Activated naive CD8-positive, alpha-beta T cell treated with anti-CD3 and anti-CD28 coated beads, Interleukin-2, amount 10 ng/mL, durations not matched to agents 7 days and 5 days (primary cell): ENCODE measurements at places on chromosomes 3 and 15. TPM values are rescaled to one million over a fixed set of nuclear protein-coding genes. Genes with fewer than 3 reads are reported as not detected.

DNA sequence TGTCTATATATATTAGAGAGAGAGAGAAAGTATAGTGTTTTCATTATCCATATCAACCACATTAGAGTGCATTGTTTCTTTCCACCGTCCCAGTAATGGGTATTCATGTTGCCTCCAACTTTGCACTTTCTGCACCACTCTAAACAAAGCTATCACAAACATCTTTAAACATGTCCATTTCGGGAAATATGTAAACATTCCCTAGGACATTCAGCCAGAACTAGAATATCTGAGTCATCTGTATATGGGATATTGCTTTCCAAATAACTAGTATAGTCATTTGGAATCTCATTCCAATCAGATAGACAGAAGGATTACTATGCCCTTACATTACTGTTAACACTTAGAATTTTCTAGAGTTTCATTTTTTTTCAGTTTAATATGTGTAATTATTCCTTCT is 914.9 kb upstream of the EPHA6 start:
- H3K27me3 ChIP-seq: no peaks in the 10 kb centered on the region
- no peaks in the 10 kb centered on the region for H3K4me1 ChIP-seq
- DNase-seq: no peak
- no peak overlapping the region for H3K27ac ChIP-seq
- H3K36me3 ChIP-seq: no peaks in the 10 kb centered on the region

- peaks cover 12% of the 10 kb centered on the region for H3K27me3 ChIP-seq
- no peak for DNase-seq
- no peaks in the 10 kb centered on the region for H3K4me1 ChIP-seq
- no peaks in the 10 kb centered on the region for H3K36me3 ChIP-seq
- H3K27ac ChIP-seq: no peak overlapping the region
Measured at GRCh38 chr3:119794971-119795612, 13.2 kb downstream of the NR1I2 start.

- H3K4me1 ChIP-seq: peaks cover 13% of the 10 kb centered on the region
- H3K27ac ChIP-seq: no peak overlapping the region
- DNase-seq: no peak
- peaks cover 47% of the 10 kb centered on the region for H3K27me3 ChIP-seq
- H3K4me3 ChIP-seq: no peak overlapping the region
Measured at GRCh38 chr3:71778353-71778752, 6.6 kb downstream of the PROK2 start.

- H3K4me1 ChIP-seq: peaks cover 6% of the 10 kb centered on the region
- no peaks in the 10 kb centered on the region for H3K36me3 ChIP-seq
- peaks cover 33% of the 10 kb centered on the region for H3K27me3 ChIP-seq
- no peak overlapping the region for H3K4me3 ChIP-seq
- no peak overlapping the region for H3K27ac ChIP-seq
- no peak for DNase-seq
Measured at GRCh38 chr15:44808557-44808956, 72.2 kb downstream of the TRIM69 start.

GRCh38 chr15:99137111-99137546 is 32.2 kb downstream of the SYNM start:
- H3K4me3 ChIP-seq: no peak overlapping the region
- no peaks in the 10 kb centered on the region for H3K36me3 ChIP-seq
- H3K27me3 ChIP-seq: peaks cover 5% of the 10 kb centered on the region
- no peaks in the 10 kb centered on the region for H3K4me1 ChIP-seq

DNA sequence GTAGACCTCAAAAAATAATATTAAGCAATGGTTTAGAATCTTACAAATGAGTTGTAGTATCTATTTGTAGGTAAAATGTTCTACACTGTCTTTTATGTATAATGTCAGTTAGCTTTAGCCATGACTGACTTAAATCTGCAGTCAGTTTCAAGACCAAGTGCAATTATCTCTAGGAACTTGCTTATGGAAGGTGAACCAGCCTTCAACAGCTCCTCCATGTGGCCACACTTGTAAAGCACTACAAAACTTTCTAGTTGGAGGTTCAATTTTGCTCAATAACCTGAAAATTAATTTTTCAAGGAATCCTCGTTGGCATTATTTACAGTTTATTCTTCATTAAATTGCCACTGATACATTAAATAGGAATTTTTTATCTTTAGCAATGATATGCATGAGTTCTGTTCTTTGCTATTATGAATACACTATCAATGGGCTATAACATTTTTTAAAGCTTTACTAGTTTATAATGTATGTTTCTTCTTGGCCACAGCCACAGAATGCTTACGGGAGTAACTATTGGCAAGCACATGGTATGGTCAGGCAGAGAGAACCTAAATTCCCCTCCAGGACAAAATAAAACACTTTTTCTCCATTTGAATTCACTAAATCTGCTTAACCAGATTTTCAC is 315.3 kb upstream of the UBE2E2 start:
- no peak for DNase-seq
- H3K27ac ChIP-seq: no peak overlapping the region
- H3K27me3 ChIP-seq: no peaks in the 10 kb centered on the region
- H3K36me3 ChIP-seq: no peaks in the 10 kb centered on the region
- no peaks in the 10 kb centered on the region for H3K4me1 ChIP-seq

GRCh38 chr3:61903931-61904657 is 342.7 kb downstream of the PTPRG start:
- no peaks in the 10 kb centered on the region for H3K36me3 ChIP-seq
- H3K4me3 ChIP-seq: no peak overlapping the region
- no peak overlapping the region for H3K27ac ChIP-seq
- no peak for DNase-seq
- H3K4me1 ChIP-seq: no peaks in the 10 kb centered on the region
- peaks cover 3% of the 10 kb centered on the region for H3K27me3 ChIP-seq

- no peak overlapping the region for H3K4me3 ChIP-seq
- H3K27me3 ChIP-seq: no peaks in the 10 kb centered on the region
- peaks cover 20% of the 10 kb centered on the region for H3K36me3 ChIP-seq
- H3K4me1 ChIP-seq: peaks cover 46% of the 10 kb centered on the region
- H3K27ac ChIP-seq: no peak overlapping the region
- DNase-seq: no peak
Measured at GRCh38 chr3:188151438-188151837, 2.5 kb upstream of the LPP start.

GRCh38 chr15:68231102-68231818 is 1.7 kb upstream of the CLN6 start:
- H3K4me3 ChIP-seq: peak overlapping the region; percentile 56
- H3K4me1 ChIP-seq: peaks cover 23% of the 10 kb centered on the region
- H3K36me3 ChIP-seq: no peaks in the 10 kb centered on the region
- DNase-seq: no peak
- peaks cover 3% of the 10 kb centered on the region for H3K27me3 ChIP-seq

DNA sequence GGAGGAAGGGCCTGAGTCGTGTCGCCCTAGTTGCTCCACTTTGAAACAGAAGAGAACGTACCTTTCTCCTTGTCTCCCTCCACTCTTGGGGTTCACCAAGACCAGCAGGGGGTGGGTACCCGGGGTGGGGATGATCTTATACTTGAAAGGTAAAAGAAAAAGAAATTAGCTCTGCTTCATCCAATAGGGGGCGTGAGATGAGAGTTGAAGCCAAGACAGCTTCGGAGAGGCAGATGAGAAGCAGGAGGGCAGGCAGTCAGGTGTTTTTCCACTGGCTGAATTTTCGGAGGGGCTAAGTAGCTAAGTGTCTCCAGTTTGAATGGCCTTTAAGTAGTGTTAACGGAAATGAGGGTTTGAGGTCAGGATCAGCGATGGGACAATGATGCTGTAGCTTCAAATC is 100.4 kb downstream of the DGKG start:
- no peaks in the 10 kb centered on the region for H3K36me3 ChIP-seq
- H3K27me3 ChIP-seq: peaks cover 6% of the 10 kb centered on the region

- no peak overlapping the region for H3K27ac ChIP-seq
- no peaks in the 10 kb centered on the region for H3K27me3 ChIP-seq
- H3K4me1 ChIP-seq: peaks cover 4% of the 10 kb centered on the region
- no peak for DNase-seq
Measured at GRCh38 chr3:187896646-187897045, 151.4 kb upstream of the BCL6 start.

DNA sequence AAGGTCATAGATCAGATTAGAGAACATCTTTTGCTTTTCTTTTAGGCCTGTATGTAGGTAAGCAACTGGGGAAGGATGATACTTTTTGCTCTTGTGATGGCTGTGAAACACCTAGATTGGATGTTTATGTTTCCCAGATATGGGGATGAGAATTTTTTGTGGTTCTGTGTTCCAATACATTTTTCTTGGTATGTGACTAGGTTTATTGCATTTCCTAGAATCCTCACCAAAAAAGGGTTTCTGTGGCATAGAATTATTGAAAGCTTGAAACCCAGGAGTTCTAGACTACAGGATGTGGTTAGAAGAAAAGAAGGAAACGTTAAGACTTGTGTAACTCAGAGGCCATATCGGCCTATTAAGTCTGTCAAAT is 25.8 kb downstream of the OXNAD1 start:
- no peak for DNase-seq
- no peaks in the 10 kb centered on the region for H3K27me3 ChIP-seq
- peaks cover 57% of the 10 kb centered on the region for H3K4me1 ChIP-seq

GRCh38 chr3:45670991-45671390 is 18.2 kb upstream of the SACM1L start:
- no peaks in the 10 kb centered on the region for H3K27me3 ChIP-seq
- no peak overlapping the region for H3K27ac ChIP-seq
- H3K4me3 ChIP-seq: no peak overlapping the region
- H3K4me1 ChIP-seq: peaks cover 18% of the 10 kb centered on the region
- H3K36me3 ChIP-seq: peaks cover 41% of the 10 kb centered on the region

DNA sequence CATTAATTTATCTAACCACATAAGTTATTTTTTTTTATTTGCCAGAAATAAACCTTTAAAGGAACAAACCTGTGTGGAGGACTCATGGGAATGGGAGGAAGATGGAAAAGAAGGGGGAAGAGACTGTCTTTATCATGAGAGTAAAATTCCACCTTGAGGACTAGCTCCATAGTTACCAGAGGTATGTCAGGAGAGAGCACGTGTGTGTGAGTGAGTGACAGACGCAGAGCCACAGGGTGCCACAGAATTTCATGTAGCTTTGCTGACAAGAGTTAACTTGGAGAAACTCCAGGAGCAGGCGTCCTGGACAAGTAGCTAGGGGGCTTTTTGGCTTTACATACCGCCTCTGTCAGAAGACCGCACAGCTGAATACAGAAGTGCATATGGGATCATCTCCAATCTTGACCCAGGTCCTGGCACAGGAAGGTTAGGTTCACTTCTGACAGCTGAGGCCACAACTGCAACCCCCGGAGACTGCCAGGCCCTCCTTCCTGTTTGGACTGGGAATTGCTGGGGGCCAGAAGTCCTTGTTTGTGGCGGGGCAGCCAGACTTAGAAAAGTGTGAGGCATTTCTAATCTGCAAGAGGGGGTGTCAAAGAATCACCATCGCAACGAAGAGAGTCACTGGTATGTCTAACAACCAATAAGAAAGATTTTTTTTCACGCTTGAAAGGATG is 197.8 kb upstream of the TPM1 start:
- no peaks in the 10 kb centered on the region for H3K4me1 ChIP-seq
- H3K27me3 ChIP-seq: peaks cover 3% of the 10 kb centered on the region
- no peak overlapping the region for H3K27ac ChIP-seq
- H3K36me3 ChIP-seq: no peaks in the 10 kb centered on the region

- peaks cover 10% of the 10 kb centered on the region for H3K4me1 ChIP-seq
- no peaks in the 10 kb centered on the region for H3K36me3 ChIP-seq
- no peak for DNase-seq
- no peak overlapping the region for H3K4me3 ChIP-seq
Measured at GRCh38 chr15:68581725-68582124, 2.9 kb downstream of the CORO2B start.

DNA sequence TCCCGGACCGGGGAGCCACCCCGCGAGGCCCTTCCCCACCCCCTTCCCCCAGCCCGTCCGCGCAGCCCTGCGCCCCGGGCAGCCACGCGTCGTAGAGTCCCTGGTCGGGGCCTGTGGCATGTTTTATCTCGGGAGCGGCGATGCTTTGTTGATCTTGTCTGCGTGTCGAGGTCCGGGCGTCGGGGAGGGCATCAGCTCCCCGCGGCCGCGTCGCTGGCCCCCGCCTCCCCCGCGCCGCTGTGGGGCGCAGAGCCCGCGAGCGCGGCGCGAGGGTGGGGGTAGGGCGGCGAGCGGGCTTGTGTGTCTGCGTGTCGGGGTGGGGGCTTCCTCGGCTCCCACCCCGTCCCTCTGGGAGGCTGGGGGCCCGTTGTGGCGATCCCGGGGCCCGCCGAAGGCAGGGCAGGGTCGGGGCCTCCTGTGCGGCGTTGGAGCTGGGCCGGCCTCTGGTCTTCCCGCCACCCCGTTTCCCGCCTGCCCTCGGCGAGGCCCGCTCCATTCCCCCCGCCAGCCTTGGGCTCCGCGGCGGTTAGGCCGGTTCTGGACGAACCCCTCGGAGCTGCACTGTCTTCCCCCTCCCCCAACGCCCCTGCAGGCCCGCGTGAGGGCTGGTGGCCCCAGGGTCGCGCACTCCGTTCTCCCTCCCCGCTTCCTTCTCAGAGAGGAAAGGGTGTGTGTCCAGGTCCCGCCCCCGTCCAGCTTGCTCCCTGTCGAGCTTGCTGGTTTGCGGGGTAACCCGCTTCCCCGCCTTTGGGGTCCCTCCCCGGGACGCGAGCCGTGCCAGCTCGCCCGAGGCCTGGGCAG is 695 bp downstream of the GMPS start:
- H3K4me3 ChIP-seq: peak overlapping the region; percentile 100
- H3K4me1 ChIP-seq: peaks cover 19% of the 10 kb centered on the region
- H3K36me3 ChIP-seq: peaks cover 3% of the 10 kb centered on the region
- peaks cover 1% of the 10 kb centered on the region for H3K27me3 ChIP-seq
- peak; percentile 69 for DNase-seq

DNA sequence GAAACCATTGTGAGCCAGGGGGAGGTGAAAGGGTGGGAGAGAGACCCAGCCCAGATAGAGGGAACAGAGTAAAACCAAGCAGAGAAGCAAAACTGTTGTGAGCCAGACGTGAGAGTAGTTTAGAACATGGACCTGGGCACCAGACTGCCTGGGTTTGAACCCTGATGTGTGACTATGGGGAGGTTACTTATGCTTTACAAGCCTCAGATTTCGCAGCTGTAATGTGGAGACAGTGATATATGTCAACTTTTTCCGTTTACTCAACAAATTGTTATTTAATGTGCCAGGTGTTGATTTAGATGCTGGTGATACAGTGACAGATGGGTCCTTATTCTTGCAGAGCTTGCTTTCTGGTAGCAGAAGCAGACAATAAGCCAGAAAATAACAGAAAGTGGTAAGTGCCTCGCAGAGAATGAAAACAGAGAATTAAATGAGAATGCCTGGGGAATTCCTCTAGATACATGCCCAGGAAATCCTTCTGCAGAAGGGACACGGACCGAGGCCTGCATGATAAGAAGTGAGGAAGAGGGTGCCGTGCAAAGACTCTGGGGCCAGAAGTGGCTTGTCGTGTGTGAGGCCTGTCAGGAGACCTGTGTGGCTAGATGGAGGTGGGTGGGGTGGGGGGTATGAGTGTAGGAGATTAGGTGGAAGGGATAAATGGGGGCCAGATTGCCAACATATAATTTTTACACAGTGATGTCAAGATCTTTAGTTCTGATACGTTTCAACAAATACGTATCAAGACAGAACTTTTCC is 15.0 kb downstream of the KAT2B start:
- no peak overlapping the region for H3K27ac ChIP-seq
- H3K36me3 ChIP-seq: peaks cover 23% of the 10 kb centered on the region
- H3K27me3 ChIP-seq: no peaks in the 10 kb centered on the region

- no peaks in the 10 kb centered on the region for H3K4me1 ChIP-seq
- DNase-seq: no peak
- no peaks in the 10 kb centered on the region for H3K27me3 ChIP-seq
Measured at GRCh38 chr3:189195302-189195701, 23.5 kb downstream of the TPRG1 start.

The TGM4 gene
- not detected for total RNA-seq

The ZCWPW2 gene
- total RNA-seq: 0.79 TPM

The IL17RE gene
- 1.1 TPM for total RNA-seq

The ISLR2 gene
- total RNA-seq: not detected

The EPHA6 gene
- not detected for total RNA-seq

The SPINK8 gene
- total RNA-seq: not detected

The BFSP2 gene
- total RNA-seq: not detected

The MOBP gene
- total RNA-seq: not detected

The TGM5 gene
- not detected for total RNA-seq

The MAP6D1 gene
- total RNA-seq: 1.6 TPM

The NR1I2 gene
- total RNA-seq: 0.33 TPM
